ENCODE measurements at places on chromosomes 16 and 17.

- peak; percentile 58 for DNase-seq
These were observed 29.0 kb downstream of the N4BP1 start for GRCh38 chr16:48580925-48581500.

DNA sequence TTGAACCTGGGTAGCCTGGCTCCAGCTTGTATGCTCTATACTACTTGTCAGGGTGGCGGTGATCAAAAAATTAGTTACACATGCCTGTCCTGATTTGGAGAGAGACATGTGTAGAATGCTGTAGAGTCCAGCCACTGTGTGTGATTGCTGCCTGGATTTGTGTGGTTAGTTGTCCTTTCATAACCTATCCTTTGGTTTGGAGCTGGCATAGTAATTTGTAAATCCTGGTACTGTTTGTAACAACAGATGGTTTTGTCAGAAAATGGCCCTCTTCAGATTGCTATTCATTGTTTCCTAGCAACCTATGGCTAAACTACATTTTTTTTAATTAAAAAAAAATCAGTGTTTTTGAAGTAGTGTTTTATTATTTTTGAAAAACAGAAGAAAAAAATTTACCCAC is 30.5 kb downstream of the ETV4 start:
- no peak for DNase-seq

DNA sequence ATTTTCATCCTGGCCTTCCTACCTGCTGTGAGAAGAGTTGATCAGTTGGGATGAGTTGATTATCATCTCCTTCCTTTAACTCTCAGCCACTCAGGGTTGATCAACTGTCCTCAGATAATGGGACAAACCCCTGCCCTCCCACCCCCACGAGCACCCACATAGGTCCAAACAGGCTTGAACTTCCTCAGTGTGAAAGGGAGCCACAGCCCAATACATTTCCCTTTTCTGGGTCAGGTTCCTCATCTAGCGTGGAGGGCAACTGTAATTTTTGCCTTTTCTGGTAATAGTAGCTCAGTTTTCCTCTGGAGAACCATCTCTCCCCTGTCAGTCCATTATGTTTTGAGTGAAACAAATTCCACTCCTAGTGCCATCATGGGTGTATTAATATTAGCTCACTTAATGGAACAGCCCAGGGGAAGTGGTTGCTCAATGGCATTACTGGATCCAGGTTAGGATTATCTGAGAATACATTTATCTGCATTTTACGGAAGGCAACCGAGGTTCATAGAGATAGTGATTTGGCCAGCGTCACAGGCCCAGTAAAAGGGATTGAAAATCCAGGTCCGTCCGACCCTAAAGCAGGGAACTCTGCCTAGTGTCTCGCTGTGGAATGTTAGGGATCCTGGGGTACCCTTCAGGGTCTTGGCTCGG is 476 bp upstream of the LPCAT2 start:
- DNase-seq: no peak

- DNase-seq: no peak
These were observed 31.2 kb downstream of the MMD start for GRCh38 chr17:55390364-55390977.

- DNase-seq: no peak
These were observed 775 bp downstream of the SPIRE2 start for GRCh38 chr16:89828870-89829629.

DNA sequence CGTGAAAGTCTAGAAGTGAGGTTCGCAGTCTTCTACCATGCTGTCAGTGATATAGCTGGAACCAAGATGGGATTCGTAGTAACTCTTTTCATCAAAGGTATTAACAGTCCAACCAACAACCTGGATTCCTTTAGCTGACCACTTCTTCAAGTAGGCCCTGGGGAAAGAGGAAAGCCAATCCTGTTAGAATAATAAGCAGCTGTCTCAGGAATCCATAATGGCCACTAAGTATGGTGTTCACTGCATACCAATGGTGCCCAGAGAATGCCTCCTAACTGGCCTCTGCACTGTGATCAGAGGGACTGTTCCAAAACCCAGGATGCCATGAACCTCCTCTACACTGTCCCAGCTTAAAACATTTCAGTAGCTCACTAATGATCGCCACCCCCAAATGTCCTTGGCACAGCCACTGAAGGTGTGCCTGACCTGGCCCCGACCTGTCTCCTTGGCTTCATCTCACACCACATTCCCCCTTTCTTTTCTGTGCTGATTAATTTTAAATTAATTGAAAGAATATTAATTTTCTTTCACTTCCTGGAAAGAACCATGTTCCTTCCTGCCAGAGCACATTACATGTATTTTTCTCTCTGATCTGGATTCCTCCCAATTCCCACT is 18.3 kb downstream of the GDE1 start:
- DNase-seq: no peak

DNA sequence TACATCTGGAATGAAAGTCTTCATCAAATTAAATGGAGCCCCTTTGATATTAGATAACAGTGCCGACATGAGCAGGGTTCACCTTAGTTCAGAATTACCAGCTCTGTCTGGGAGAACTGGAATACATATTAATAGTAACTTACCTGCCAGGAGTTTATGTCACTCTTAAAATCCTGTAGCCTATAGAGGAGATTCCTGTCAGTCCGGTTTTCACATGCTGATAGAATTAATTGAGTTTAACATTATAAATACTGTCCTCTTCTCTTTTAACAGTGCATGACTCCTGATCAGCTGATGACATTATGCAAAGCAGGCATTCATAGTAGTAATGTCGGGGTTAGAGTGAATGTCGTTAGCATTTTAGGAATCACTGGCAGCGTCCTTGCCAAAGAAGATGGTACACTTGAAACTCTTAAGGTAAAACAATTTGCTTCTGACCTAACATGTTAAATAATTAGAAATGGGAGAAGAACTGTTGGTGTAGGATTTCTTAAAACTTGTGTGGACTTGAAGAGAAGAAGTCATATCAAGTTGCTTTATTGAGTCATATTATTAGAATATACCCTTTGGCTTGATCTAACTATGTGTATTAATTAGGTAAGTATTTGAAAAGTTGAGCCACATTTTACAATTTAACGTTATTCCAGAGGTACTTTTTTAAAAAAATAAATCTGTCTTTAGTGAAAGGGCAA is 34.3 kb downstream of the HEATR3 start:
- DNase-seq: peak; percentile 67

- DNase-seq: no peak
These were observed 4.5 kb upstream of the SLC5A11 start for GRCh38 chr16:24841291-24841690.

GRCh38 chr16:73737637-73738036 is 559.0 kb upstream of the PSMD7 start:
- no peak for DNase-seq

DNA sequence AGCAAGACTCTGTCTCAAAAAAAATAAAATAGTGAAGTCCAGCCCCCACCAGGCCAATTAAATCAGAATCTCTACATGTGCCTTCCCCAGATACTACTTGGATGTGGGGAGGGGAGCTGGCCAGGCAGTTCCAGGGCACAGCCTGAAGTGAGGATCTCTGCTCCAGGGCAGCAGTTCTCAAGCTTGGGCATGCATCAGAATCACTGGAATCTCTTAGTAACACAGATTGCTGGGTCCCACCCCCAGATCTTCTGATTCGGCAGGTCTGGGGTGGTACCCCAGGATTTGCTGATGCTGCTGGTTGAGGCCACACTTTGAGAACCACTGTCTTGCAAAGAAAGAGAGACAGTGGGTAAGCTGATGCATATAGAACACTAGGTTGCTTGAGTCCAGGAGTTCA is 8.3 kb upstream of the CDH5 start:
- peak; percentile 83 for DNase-seq

DNA sequence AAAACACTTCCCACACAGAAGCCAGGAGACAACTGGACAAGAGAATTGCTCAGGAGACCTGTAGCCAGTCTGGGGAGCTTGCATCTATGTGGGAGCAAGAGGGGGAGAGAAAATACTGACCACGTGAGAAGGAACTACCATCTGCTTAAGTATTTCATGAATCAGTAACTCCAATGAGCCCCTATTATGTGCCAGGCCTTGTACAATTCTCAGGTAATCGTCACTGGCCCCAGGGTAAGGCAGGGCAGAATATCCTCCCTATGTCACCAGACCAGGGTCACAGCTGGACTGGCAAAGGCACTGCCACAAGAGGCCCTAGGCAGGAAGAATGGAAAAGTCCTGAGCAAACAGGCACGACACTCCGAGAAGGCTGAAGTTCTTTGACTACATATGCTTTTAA is 25.9 kb downstream of the USP7 start:
- no peak for DNase-seq

GRCh38 chr17:74532115-74532514 is 840 bp upstream of the CD300LB start:
- DNase-seq: no peak

- peak; percentile 28 for DNase-seq
These were observed 23.8 kb downstream of the SPHK1 start for GRCh38 chr17:76408037-76408849.

- DNase-seq: no peak
These were observed 7.4 kb downstream of the HS3ST3A1 start for GRCh38 chr17:13594310-13594709.

GRCh38 chr16:15650698-15651171 is 690 bp downstream of the NDE1 start:
- peak; percentile 17 for DNase-seq

DNA sequence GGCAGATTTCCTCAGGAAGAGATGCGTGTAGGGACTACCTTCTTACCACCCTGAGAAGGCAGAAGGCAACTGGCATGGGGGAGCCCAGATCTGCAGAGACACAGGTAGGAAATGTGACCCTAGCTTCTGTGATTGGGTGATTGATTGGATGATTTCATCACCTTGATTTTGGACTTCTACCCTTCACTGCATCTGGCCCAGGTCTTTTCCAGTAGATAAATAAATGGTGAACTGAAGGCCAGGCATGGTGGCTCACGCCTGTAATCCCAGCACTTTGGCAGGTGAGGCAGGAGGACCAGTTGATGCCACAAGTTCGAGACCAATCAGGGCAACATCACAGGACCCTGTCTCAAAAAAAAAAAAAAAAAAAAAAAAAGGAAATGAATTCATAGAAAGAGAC is 14.7 kb upstream of the SMURF2 start:
- DNase-seq: no peak

GRCh38 chr17:6677158-6677831 is 25.7 kb downstream of the C17orf100 start:
- DNase-seq: peak; percentile 50

DNA sequence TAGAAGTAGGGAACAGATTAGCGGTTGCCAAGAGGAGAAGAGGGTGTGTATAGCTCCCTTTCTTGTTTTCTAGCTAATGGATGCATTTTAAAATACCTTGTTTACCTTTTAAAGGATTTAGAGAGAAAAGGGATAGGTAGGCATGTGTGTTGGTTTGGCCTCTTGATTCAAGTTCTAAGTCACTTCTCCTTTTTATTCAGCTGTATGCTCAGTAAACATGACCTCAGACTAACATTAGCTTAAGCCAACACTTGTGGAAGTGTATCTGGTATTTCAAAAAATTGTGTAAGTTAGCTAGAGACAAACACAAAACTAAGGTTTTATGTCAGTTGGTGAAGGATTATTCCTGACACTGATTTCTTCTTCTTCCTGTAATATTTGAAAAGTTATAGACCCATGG is 204.1 kb upstream of the NOG start:
- no peak for DNase-seq

DNA sequence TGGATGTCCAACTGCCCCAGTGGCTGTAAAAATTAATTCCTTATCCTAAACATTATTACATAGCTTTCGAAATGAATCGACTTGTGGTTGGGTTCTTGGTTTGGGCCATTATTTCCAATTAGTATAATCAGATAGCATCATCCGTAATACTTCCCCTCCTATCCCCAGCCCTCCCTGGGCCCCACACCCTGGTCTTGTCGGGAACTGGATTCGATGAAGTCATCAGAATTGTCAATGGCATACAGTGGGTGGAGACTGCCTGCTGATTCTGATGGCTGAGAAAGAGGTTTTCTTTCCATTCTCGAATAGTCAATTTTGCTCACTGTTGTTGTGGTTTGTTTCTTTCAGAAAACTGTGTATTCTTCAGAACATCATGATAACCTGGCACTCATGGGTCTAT is 395.1 kb downstream of the SEC14L1 start:
- DNase-seq: no peak

GRCh38 chr17:55845385-55845784 is 94.5 kb downstream of the PCTP start:
- DNase-seq: peak; percentile 8

DNA sequence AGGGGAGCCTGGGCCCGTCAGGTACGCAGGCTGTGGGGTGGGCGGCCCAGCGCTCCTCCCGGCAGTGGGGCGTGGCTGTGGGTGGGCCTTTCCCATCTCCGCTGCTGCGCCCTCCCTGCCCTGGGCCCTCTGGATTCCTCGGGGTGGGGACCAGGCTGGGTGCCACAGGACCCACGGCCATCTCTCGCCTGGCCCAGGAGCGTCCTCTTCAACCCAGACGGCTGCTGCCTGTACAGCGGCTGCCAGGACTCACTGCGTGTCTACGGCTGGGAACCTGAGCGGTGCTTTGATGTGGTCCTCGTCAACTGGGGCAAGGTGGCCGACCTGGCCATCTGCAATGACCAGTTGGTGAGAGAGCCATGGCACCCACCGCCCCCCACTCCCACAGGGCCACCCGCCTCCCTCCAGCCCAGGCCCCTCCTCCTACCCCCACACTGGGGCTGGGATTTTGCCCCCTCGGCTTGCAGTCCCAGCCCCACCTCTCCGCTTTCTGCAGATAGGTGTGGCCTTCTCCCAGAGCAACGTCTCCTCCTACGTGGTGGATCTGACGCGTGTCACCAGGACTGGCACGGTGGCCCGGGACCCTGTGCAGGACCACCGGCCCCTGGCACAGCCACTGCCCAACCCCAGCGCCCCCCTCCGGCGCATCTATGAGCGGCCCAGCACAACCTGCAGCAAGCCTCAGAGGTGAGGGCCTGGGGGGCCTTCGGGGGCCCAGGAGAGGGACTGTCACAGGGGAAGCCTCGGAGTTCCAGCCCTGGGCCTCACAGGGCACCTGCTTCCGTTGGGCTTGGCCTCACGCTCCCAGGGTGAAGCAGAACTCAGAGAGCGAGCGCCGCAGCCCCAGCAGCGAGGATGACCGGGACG is 17.2 kb downstream of the KATNB1 start:
- DNase-seq: no peak

GRCh38 chr17:56121191-56122051 is 31.9 kb upstream of the ANKFN1 start:
- DNase-seq: no peak

- no peak for DNase-seq
These were observed 1.1 kb downstream of the NSRP1 start for GRCh38 chr17:30117675-30118081.

DNA sequence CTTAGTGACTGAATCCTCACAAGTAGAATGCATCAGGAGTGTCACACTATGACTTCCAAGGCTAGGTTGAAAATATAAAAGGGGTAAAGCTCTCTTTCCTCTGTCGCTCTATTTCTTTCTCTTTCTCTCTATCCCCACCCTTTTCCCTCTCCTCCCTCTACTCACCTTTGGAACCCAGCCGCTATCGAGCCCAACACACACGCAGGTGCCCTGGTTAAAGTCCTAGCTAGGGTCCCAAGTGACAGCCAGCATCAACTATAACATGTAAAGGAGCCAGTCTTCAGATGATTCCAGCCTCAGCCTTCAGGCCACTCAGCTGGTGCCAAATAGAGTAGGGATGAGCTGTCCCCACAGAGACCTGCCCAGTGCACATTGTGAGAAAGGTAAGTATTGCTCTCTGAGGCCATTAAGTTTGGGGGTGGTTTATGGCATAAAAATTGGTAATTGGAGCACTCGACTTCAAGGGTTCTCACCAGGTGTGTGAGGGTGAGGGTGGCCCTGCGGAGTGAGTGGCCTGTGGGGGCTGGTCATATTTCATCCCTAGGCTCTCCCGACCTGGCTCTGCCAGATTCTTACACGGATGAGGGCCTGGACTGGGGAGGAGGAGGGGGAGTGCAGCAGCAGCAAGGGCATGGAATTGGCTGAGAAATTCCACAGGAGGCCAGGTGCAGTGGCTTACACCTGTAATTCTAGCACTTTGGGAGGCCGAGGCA is 14.9 kb upstream of the C16orf54 start:
- DNase-seq: no peak
